Stimulated activated CD4-positive, alpha-beta T cell treated with anti-CD3 and anti-CD28 coated beads, Interleukin-15, amount 100 ng/mL, for 1 hour (primary cell): ENCODE measurements at places on chromosomes 2 and 18.

- DNase-seq = no peak
Observed at GRCh38 chr18:21242780-21243401, 859 bp downstream of the GREB1L start.

GRCh38 chr2:55610954-55611743 lies 6.3 kb downstream of the PPP4R3B start:
- no peak for DNase-seq

GRCh38 chr2:236960531-236960930 lies 125.2 kb upstream of the COPS8 start:
- no peak for DNase-seq

DNA sequence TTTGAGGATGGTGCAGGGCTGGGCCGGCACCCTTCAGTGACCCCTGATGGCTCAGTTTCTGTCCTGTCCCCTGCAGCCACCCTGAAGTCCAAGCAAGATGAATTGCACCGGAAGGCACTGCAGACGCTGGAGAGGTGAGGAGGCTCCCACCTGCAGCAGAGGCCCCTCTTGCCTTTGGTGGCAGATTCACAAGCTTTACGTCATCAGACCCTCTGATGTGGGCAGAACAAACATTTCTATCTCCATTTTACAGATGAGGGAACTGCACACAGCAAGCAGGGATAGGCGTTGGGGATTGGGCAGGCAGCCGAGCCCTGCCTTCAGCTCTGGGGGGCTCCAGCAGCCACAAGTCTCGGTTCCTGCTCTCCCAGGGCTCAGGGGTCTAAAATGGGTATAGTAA lies 107.7 kb upstream of the MCFD2 start:
- DNase-seq = no peak

DNA sequence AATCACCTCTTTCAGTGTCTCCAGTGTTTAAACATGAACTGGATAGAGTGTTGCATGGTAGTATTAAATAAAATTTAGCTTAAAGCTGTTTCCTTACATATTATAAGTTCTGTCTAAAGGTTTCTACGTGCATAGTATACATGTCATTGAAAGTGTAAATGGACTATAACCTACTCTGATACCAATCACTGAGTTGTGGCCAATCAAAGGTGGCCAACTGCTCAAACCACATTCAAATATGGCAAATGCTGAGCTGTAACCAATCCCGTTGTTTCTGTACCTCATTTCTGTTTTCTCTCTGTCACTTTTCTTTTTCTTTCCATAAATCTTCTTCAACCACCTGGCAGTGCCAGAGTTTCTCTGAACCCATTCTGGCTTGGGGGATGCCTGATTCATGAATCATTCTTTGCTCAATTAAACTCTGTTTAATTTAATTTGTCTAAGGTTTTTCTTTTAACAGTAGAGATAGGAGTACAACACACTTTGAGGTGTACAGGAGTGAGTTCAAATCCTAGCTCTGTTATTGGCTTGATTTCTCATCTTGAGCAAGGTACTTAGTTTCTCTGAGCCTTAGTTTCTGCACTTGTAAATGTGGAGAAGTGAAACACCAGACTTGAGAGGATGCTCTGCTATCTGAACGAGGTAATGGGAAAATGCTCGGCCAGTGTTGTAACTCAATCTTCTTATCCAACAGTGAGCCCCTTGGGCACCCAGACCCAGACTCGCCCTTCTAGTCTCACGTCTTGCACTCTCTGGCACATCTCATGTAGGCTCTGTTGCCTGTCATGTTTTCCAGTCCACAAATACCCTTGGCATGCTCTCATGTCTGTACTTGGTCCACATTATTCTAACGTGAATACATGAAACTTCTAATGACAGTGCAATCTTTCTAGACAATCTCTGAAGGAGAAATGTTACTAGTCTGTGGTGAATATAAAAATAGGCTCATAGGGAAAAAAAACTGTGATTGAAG lies 228.0 kb downstream of the PIK3C3 start:
- DNase-seq = no peak

DNA sequence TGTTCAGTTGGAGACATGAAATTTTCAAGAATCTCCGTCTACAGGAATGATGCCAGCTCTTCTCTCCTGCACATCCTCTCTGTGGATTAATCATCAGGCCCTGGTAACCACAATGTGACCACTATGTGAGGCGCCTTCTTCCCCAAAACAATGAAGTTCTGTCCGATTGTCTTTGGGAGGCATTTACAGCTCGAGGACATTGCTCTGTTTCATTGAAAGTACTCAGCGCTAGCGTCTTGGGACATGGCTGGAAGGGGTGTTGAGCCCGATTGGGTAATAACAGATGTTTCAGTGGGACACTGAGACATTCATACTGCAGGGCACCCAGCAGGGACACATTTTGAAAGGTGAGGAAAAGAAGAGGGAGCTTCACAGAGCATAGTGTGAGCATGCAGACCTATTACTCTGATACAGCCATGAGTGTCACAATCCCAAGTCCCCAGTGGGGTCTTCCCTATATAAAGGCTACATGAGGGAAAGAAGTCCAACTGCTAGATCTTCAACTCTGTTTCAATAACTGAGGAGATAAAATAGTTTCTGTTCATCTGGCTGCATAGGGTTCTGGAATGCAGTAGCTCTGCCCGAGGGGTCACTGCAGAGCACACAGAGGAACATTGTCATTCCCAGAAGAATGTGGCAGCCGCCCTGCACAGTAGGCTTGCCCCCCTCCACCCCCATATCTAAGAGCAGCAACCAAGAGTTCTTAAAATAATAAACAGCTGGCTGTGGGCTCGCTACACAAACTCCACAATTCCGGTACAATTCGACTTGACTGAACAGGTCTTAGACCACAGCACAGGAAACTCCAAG lies 237.3 kb downstream of the OSR1 start:
- DNase-seq = no peak

GRCh38 chr18:498931-499775 lies 1.3 kb downstream of the COLEC12 start:
- DNase-seq = no peak

DNA sequence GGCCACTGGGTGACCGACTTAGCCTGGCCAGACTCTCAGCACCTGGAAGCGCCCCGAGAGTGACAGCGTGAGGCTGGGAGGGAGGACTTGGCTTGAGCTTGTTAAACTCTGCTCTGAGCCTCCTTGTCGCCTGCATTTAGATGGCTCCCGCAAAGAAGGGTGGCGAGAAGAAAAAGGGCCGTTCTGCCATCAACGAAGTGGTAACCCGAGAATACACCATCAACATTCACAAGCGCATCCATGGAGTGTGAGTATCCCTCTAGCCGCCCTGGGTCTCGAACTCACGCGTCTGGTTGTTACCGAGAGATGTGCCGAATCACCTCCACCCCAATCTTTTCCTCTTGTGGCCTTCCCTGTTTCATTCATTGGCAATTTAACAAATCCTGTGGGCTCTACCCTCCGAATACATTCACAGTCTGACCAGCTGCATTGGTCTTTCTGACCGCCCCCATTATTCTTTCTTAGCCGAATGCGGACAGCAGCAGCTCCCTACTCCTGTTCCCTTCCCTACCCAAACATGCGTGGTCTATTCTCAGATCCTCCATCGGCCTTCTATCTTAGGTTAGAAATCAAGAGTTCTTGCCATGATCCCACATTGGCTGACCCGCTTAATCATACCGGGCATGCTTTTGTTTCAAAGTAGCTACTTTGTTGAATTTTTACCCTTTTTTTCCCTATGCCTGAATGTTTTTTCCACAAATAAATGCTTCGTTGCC lies 631 bp downstream of the RPL31 start:
- DNase-seq = no peak

DNA sequence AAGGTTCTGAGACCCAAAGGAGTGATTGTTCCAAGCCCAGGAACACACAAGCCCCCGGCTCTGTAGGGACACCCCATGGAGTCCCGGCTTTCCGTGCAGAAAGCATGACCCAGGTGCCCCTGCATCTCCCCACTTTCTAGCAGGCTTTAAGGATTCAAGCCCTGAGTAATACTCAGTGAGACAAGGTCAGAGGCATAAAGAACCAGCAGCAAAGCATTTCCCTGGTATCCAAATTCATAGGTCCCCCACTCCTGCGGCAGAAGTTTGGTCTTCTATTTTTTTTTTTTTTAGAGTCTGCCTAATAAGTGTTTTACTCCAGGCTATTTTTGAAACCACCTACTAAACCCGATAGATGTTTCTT lies 16.3 kb downstream of the TSHZ1 start:
- DNase-seq = no peak

DNA sequence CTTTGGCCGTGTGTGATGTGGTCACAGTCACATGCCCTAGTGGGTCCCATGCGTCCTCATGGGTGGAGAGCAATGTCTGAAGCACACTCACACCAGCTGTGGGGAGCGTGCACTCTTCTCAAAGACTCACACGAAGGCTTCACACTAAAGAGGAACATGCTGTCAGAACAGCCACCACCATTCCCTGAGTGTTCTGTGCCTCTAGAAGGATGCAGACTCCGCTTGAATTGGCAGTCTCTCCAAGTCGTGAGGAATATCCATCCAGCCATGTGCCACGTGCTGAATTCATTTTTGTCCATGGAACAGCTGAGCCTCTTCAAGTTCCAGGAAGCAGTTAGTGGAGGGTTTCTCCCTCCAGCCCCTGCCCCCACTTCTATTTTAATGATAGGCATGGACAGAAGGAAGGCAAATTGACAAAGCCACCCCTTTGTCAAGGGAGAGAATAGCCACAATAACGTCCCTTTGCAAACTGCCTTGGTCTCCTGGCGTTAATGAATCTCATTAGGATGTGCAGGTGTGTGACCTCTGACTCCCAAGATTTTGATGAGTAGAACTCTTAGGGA lies 464.3 kb upstream of the ID2 start:
- DNase-seq = no peak

DNA sequence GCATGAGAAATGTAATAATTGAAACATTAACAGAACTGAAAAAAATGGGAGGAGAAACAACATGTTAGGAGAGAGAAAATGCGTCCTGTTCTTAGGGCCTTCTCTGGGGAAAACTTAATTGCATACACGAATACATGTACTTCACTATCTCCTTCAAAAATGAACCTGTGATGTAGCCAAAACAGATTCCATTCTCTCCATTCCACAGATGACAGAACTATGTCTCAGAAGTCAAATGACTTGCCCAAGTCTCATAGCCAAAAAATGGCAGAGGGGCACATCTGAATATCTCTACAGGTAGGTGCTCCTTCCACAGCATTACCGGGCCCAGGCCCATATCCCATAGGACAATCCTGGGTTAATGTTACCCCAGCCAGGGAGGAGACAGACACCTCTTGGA lies 3.9 kb upstream of the DCTN1 start:
- DNase-seq = no peak

- no peak for DNase-seq
Observed at GRCh38 chr2:145286716-145287275, 766.9 kb upstream of the ZEB2 start.

- DNase-seq = no peak
Observed at GRCh38 chr2:219752726-219753125, 125.3 kb downstream of the SLC4A3 start.

GRCh38 chr2:217890445-217890844 lies 112.3 kb downstream of the TNS1 start:
- DNase-seq = no peak

- DNase-seq = no peak
Observed at GRCh38 chr2:17606851-17607250, 66.4 kb downstream of the VSNL1 start.

DNA sequence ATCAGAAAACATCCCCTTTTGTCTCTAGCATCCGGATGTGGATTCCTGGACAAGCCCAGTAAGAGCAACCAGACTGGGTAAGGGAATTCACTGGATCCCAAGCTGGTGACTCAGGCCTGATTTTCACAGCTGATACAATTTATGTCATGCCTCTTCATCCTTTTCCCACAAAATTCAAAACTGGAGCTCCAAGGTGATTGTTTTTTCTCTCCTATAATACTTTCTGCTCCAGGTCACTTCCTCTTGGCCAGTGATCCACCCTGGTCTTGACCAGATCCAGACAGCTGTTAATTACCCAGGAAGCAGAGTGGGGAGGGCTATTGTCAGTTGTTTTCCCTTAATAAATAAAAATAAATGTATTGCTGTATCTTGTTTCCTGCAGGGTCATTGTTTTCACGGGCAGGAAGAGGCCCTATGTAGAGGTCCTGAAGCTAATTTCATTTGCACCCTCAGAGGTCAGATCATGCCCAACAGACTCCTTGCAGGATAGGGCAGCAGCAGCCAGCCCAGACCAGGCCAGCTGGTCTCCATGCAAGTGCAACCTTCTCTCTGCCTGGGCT lies 57.6 kb downstream of the EVA1A start:
- no peak for DNase-seq

DNA sequence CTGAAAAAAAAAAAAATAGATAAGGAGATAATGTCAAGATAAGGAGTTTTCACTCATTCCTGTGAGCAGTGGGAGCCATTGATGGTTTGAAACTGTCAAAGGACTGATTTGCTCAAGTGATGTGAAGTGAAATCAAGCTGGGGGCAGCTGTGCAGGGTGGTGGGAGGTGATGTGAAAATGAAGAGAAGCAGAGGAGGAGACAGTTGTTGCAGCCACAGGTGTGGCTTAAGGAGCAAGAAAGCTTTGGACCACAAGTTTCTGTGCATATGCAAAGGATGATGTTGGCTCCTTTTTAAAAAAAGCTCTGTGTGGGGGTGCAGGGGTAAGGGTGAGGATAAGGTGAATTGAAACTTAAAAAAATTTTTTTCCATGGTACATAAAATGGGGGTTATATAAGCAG lies 8.3 kb downstream of the EFR3B start:
- DNase-seq = no peak

GRCh38 chr18:46148810-46149209 lies 44.6 kb downstream of the HAUS1 start:
- DNase-seq = no peak

DNA sequence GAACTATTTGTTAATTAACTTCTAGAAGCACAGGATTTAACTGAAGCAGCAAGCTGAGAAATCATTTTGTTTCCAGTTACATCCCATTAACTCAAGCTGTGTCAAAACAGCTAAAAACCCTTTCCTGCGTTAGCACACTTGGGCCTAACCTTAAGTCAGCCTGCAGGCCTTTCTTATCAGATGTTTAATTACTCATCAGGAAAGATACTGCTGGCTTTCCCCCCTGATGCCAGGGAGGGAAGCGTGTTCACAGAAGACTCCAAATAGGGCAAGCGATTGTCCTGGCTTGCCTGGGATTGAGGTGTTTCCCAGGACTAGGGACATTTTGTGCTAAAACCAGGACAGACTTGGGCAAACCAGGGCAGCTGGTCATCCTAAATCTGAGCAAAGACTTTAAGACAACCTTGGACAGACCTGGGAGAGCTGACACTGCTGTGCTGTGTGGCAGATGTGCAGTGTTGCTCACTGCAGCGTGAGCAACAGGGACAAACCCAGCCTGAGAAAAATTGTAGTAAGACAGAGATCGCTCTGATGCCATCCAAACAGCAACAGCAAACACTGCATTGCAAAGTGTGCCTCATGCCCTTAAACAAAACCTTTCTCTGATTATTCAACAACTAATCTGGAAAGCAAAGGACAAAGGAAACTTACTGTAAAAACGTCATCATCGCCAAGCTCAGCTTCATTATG lies 100.9 kb downstream of the SPRED2 start:
- DNase-seq = no peak
